ENCODE measurements at places on chromosomes 3 and 15.

DNA sequence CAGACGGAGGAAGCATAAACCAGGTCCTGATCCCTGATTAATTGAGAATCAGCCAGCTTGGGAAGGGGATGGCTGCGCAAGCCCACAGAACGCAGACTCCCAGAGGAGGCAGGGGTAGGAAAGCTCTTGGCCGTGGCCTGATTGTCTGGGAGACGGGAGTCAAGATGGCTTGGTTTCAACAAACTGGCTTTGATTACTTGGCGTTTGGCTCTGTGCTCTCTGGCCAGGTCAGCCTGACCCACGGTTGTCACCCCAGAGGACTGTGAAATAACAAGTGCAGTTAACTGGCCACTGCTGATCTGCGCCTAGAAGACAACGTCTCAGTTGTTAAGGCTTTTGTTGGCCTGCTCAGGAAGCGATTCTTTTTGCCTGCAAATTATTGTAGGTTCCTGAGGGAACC, 387.0 kb upstream of the PROK2 start:
- DNase-seq = no peak

GRCh38 chr3:6709178-6709577, 151.7 kb upstream of the GRM7 start:
- DNase-seq = no peak

DNA sequence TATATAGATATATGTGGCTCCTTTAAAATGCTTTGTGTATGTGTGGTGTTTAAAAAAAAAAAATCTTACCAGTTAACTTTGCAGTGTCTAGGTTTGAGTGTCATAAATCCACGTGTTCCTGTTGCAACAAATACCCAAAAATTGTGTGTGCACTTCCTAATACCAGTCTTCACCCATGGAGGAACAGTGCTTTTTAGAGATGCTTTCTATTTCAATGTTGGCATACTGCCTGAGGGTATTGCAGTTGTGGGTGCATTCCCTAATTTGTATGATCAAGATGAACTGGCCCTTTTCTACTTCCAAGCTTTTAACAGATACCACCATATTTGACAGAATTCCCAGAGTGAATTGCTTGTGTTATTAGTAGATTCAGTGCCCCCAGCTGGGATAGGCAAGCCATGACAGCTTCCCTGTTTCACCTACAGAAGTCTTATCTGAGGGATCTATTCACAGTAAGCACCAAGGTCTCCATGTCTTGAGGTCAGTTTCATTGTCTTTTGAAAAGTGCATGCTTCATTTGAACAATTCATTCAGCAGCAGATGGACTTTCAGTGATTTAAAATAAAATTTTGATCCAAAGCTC, 68.9 kb upstream of the GOLGA6B start:
- no peak for DNase-seq

GRCh38 chr15:94066046-94066445, 165.3 kb upstream of the MCTP2 start:
- no peak for DNase-seq

DNA sequence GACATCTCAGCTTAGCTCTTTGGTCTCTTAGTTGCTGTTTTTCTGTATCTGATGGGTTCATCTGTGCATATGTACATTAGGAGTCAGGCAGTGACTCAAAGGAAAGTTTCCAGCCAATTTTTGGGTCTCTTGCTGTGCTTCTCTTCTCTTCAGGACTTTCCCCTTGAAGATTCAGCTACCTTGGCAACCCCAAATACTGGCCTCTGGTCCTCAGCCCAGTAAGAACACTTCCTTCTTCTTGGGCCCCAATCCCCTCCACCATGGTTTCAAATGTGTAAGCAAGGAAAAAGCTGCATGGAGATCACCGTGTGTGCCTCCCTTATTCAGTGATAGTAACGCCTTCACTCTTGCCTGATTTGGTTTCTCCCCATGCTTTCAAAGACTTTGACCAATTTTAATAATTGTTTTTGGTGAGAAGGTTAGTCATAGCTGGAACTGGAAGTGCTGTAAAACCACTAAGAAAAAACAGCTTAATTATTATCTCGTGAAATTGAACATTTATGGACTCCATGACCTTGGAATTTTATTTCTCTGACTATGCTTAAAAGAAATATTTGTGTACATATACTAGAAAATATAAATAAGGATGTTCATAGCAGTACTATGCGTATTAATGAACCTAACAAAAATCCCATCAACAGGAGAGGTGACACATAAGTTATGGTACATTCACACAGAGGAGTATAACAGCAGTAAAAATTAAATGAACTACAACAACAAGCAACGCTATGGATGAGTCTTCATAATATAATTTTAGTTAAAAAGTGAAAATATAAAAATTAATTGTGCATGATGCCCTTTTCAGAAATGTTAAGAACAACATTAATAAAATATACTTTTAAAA, 125.3 kb upstream of the BCL6 start:
- no peak for DNase-seq

DNA sequence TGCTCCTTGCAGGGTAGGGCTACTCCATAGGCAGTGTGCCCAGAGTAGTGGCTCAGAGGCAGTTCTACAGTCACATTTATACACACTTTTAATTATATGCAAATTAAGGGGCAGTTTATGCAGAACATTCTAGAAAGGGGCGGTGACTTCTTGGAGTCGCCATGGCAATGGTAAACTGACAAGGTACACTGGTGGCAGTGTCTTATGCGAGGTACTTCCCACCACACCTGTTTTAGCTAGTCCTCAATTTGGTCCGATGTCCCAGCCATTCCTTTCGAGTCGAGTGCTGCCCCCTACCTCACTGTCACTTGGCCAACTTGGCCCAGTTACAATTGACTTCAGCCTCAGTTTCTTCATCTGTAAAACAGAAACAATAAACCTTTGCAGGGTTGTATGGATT, 3.8 kb upstream of the IRAK2 start:
- no peak for DNase-seq

GRCh38 chr15:74129586-74130154, 716 bp upstream of the ISLR2 start:
- DNase-seq = no peak
